ENCODE measurements at places on chromosomes 13 and 19. TPM values are rescaled to one million over a fixed set of nuclear protein-coding genes. Genes with fewer than 3 reads are reported as not detected.
A peak's percentile ranks its signal among the peaks of the same experiment; 100 is the strongest.

Gene SLITRK5
- total RNA-seq, result not detected

Gene LILRB3
- 8.1 TPM for total RNA-seq

Gene PEAK3
- 0.07 TPM for total RNA-seq

Gene PCDH20
- total RNA-seq, result 1.7 TPM

Gene GAPDHS
- not detected for total RNA-seq

Gene TPTE2
- total RNA-seq, result not detected

Gene CCDC169
- not detected for total RNA-seq

Gene ZNF792
- total RNA-seq, result 2.7 TPM

Gene CASP14
- total RNA-seq, result not detected

- no peak for DNase-seq
Observed at GRCh38 chr19:5918463-5919079, 4.5 kb downstream of the CAPS start.

DNA sequence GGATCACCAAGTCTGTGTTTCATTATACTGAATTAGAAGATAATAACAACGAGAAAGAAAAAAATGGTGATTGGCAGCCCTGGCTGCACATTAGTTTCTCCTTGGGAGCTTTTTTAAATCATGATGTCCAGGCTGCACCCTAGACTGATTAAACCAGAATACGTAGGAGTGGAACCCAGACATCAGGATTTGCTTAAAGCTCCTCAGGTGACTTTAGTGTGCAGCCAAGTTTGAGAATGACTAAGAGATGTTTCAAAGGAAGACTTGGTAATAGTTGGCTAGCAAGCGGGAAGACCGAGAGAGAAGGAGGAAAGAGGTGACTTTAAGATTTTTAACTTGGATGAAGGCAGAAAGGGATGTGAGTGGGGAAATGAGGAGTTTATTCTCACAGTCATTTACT is 71.4 kb upstream of the SERP2 start:
- DNase-seq, result no peak

- DNase-seq, result no peak
Observed at GRCh38 chr13:98199480-98199879, 22.4 kb upstream of the RNF113B start.

DNA sequence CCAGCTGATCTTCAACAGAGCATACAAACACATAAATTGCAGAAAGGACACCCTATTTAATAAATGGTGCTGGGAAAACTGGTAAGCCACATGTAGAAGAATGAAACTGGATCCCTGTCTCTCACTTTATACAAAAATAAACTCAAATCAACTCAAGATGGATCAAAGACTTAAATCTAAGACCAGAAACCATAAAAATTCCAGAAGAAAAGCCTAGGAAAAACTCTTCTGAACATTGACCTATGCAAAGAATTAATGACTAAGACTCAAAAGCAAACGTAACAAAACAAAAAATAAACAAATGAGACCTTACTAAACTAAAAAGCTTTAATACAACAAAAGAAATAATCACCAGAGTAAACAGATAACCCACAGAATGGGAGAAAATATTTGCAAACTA is 74.5 kb upstream of the ABCC4 start:
- no peak for DNase-seq

- no peak for DNase-seq
Observed at GRCh38 chr19:2327773-2328400, 499 bp downstream of the LSM7 start.

GRCh38 chr19:51145916-51146493 is 3.9 kb downstream of the SIGLEC7 start:
- no peak for DNase-seq

GRCh38 chr19:44643605-44644401 is at the start of gene PVR:
PVR (plus strand) TSS chr19:44643910; CDS start chr19:44644097, 187 bp downstream.
- DNase-seq, result peak; percentile 88

DNA sequence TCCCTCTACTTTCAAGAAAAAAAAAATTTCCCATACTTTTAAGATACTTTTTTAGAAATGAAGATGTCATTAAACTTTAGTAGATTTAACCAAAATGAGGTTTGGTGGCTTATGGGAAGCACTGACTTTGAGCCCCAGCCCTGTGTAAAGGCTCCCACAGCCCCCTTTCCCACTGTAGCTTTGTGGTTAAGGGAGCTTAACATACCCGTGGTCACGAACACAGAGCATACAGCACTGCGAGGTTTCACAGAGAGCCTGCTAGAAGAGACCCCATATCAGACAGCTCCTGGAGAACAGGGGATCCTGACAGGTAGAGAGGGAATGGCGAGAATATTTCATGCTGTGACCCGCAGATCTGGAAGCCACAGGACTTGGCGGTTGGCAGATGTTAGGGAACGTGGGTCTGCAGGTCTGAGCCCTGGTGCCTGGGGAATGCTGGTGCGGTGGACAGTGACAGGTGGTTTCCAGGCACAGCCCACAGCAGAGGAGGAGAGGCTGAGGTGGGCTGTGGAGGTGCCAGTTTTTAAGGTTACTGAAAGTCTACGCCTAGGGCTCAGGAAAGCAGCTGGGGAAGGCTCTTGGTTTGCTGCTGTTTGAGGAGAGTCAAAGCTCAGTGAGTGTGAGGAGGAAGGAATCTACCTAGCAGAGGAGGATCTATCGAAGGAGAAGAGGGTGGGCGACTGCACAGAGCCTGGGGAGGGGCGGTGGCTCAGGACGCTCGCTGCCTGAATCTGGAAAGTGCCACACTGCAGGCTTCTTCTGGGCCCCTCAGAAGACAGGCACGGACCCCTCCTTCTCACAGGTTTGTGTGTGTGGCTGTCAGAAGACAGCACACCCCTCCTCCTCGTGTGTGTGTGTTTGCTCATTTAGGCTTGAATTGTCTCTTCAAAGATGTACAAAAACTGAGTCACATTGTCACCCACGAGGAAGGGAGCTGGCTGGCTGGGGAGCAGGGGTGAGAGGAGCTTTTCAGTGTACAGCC is 49.9 kb downstream of the SLC7A9 start:
- no peak for DNase-seq

- no peak for DNase-seq
Observed at GRCh38 chr13:109989155-109989554, 202.8 kb upstream of the IRS2 start.

- DNase-seq, result no peak
Observed at GRCh38 chr13:75393839-75394520, 88.0 kb downstream of the TBC1D4 start.

GRCh38 chr19:36255316-36255715 is 40.4 kb downstream of the ZNF146 start:
- no peak for DNase-seq

DNA sequence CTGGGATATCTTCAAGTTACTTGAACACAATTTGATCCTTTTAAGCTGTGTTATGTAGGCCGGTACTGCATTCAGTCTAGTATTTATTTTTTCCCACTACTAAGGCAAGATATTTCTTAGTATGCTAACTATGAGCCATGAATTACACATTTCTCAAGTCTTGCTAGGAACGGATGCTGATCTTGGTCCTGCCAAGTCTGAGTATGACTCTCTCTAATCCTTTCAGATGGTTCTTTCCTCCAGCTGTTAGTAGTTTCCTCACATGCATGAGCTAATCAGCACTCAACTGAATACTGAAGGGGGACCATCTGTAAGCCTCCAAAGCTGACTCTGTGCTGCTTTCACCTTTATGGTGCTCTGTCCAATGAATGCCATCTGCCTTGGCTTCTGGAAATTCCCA is 460.3 kb downstream of the KCTD12 start:
- no peak for DNase-seq
